ENCODE measurements at places on chromosomes 3 and 15. TPM values are rescaled to one million over a fixed set of nuclear protein-coding genes. Genes with fewer than 3 reads are reported as not detected.

Gene ADGRG7
- total RNA-seq: not detected

Gene TMC3
- 0.35 TPM for total RNA-seq

GRCh38 chr3:11091088-11091590, 63.2 kb upstream of the HRH1 start:
- peak; percentile 53 for ATAC-seq

- no peak for ATAC-seq
These were observed 10.2 kb upstream of the SLC6A6 start for GRCh38 chr3:14392231-14392630.

Gene LRRC34
- 4.7 TPM for total RNA-seq

Gene CKMT1A
- total RNA-seq: not detected

DNA sequence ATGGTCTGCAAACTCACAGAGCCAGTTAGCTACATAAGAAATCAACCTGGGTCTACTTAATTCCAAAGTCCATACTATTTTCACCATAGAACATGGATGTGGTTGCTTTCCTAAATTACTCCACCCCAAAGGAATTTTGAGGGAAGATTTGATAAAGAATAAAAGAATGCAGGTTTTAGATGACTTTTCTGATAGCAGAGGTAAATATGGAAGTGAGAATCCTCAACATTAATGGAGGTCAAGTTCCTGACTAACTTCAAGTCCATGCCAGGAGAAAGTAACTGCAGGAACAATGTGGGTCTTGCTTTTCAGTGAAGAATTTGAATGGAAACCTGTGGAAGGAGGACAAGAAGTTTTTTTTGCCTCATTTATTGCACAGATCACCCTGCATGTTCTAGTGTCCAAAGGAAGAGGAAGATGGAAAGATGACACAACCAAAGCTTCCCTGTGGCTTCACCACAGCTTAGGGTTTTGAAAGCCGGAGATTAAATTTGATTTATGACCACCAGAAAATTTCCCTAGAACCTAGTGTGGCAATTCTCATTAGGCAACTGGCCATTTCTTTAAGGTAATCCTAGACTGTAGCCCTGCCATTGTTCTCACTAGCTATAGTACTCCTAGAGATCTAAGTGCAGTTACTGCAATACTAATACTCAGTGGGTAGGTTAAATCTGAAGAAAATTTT, 429.7 kb downstream of the RAP2B start:
- ATAC-seq: no peak

DNA sequence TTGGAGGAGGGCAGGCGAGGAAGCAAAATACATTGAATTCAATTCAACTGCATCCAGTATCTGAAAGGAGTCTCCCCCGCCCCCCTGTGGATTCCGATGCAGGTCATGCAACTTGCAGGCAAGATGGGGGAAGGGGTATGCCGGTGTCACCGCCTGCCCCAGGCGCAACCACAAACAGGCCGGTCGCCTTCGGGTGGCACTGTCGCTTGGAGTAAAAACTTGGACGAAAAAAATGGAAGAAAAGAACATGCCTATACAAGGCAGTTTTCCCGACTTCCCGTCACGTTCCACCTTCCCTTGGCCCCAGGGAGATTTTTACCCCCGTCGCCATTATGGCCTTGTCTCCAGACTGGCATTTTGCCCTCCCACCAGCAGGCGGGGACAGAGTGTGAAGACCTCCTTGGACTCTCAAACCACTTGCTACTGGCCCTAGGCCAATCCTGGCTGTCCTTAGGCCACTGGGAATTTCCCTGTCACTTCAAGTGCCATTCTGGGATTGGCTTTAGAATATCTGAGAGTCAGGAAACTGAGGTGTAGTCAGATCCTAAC, 1.6 kb upstream of the NTRK3 start:
- no peak for ATAC-seq

- ATAC-seq: no peak
These were observed 289 bp upstream of the TFDP2 start for GRCh38 chr3:142149673-142149992.

Gene HYAL3
- total RNA-seq: 2.4 TPM

Gene IL5RA
- total RNA-seq: 0.72 TPM

Gene GABRB3
- 4.2 TPM for total RNA-seq

- no peak for ATAC-seq
These were observed 63.3 kb downstream of the DOCK3 start for GRCh38 chr3:50737906-50738598.

- ATAC-seq: no peak
These were observed 17.9 kb upstream of the ABI3BP start for GRCh38 chr3:101011136-101011535.

DNA sequence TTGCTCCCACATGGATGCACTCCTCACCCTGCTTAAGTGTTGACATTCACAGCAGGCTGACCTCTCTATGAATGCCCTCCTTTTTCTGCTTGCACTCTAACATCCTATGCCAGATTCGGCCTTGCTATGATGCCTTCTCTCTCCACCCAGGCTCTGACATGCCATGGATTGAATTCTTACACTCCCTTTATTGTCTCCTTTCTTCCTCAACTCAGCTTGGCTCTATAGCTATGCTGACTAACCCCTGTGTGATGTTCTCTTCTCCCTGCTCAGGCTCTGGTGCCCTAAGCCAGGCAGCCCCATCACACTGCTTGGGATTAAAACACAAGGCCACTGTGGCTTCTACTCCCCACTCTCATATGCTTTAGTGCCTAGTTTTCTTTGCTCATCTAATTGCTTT, 563.7 kb downstream of the NSUN3 start:
- no peak for ATAC-seq

DNA sequence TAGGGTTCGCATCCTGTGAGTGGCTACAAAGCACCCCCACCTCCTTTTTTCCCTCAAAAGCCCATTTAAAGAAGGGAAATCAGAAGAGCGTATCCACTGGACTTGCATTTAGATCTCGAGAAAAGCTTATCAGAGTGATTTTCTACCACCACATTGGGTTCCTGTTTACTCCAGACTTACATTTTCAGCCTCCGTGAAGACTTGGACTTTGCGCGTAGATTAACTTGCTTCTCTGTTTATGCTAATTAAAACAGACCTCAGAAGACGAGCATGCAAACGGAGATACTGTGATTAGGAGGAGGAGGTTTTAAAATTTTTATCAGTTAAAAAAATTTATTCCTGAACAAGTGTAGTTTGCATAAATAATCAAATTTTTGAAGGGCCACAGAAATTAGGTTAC, 115.7 kb downstream of the AKAP13 start:
- ATAC-seq: no peak

Gene IFT80
- 19.5 TPM for total RNA-seq

Gene MUC4
- not detected for total RNA-seq

DNA sequence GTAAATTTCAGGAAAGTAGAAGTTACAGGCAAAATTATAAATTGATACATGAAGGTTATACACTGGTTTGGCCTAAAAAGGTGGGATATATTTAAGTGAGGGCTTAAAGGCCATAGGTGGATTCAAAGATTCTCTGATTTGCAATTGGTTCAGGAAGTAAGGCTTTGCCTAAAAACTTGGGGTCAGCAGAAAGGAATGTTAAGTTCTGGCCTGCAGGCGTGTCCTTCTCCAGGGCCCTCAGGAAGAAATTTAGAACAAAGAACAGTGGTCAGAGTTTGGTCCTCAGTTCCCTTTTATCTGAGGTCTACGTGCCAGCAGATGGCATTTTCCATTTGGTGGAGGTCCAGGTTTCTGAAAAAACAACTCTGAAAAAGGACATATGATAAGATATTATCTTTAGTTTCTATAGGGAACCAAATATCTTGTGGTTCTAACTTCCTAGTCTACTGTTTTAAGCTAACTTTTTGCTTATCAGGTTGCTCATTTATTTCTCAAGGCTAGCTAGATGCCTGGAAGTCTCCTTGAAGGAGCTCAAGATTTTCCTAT, 40.5 kb downstream of the SCN11A start:
- no peak for ATAC-seq

DNA sequence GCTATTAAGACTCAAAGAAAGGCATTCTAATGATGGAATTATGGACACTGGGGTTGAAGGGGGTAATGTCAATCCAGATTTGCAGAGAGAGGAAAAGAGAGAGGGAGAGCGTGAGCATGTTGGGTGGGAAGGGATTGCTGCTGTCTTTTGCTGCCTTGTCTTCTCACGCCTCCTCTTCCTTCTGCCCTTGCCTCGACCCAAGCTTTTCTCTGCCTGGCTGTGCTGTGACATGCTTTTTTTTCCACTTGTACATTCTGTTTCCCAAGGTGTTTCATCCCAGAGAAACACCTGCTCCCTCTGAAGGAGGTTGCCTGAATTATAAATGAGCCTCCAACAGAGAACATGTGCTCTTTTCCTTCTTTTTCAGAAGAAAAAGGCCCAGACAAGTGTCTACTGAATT, 80.3 kb downstream of the BDH1 start:
- ATAC-seq: no peak

- no peak for ATAC-seq
These were observed 54.9 kb upstream of the MYRIP start for GRCh38 chr3:39754549-39754948.

Gene NDUFAF3
- 101 TPM for total RNA-seq

DNA sequence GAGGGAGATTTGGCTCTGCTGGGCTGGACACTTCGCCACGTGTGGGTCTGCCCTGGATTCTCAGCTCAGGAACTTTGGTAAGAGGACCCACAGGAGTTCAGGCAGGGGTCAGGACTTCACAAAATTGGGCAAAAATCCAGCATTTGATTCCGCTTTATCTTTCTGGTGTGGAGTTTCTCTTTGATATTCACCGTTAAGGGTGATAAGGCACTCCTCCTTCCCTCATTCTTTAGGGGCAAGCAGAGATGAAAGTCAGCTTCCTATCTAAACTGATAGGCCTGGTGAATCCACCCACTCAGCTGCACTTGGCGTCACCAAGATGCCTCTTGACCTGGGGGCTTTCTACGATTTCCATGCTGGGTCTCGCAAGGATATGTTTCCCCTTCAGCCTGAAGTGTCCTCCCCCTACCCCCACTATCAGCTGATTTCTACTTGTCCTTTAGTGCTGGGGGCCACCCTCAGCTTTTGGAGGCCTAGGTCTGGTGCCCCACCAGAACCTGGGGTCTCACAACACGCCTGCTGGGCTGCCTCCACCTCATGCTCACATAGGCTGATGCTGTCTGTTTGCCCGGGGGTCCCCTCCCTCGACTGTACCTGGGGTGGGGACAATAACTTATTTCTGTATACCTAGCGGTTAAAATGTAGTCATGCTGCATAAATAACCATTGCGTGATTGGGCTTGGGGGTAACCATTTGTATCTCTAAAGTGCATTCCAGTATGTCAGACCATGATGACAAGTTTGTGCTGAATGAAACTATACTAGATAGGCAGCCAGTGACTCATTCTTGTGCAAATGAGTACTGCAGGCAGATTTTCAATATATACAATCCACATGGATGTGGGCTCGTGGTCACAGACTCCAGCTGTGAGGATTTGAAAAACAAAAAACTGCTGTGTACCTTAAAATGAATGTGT, 248.3 kb downstream of the ADAMTS17 start:
- no peak for ATAC-seq

DNA sequence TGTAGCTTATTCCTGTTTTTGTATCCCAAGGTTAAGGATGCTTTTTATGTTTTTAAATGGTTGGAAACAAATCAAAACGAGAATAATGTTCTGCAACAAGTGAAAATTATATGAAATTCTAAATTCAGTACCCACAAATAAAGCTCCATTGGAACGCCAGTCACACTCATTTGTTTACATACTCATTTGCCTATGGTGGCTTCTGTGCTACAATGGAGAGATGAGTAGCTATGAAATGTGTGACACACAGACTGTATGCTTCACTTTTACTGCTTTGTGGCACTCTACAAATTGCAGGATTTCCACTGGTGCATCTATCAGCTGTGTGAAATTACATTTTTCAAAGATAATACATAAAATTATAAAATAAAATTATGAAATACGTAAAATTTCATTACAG, 112.2 kb upstream of the TSPAN3 start:
- ATAC-seq: no peak

GRCh38 chr3:85185495-85185894, 226.7 kb downstream of the CADM2 start:
- ATAC-seq: no peak

GRCh38 chr3:102536456-102536855, 101.6 kb downstream of the ZPLD1 start:
- no peak for ATAC-seq

GRCh38 chr15:63396152-63396928, 14.7 kb upstream of the CA12 start:
- no peak for ATAC-seq

- ATAC-seq: no peak
These were observed 23.5 kb downstream of the DTWD1 start for GRCh38 chr15:49644364-49644794.

- ATAC-seq: no peak
These were observed 46.6 kb downstream of the APBA2 start for GRCh38 chr15:28932361-28932760.

Gene CYP8B1
- not detected for total RNA-seq

GRCh38 chr3:72123908-72124441, 339.0 kb upstream of the PROK2 start:
- ATAC-seq: peak; percentile 86

DNA sequence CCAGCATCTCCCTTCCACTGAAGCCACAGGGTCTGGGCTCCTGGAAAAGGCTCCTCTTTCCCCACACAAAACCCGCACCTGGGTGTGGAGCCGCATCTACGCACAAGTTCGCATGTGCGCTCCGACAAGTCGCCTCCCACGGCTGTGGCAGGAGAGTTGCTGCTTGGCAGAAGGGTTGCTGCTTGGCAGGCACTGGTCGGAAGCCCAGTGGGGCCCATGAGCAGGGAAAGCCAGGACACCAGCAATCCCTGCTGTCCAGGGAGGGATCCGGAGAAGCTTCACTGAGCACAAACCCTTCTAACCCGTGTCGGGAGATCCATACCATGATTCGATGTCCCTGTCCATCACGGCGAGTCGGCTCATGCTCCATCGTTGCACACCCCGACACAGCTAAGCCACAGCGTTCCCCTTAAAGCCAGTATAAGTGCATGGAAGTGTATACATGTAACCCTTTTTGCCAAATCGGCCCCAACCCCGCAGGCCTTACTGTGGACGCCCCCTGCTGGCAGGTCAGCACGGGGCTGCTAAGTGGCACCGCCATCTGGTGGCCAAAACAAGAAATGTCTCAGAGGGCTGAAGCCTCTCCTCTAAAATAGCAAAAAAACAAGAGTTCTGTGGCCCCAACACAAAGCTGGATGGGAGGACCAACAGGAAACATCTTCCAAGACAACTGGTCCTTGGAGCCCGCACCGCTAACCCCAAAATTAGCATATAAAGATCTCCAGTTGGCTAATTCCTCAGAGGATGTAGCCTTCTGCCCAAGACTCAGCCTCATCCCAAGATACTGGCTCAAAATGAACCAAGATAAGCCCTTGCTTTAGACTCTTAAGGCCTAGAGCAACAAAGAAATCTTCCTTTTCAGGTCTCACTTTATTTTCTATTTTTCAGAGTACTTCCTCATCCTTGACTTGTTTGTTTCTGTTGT, 8.3 kb downstream of the ANKRD63 start:
- ATAC-seq: peak; percentile 54

Gene GDPGP1
- 2.0 TPM for total RNA-seq

- no peak for ATAC-seq
These were observed 46.7 kb downstream of the CHCHD6 start for GRCh38 chr3:126750756-126751121.

Gene STRIT1
- total RNA-seq: not detected

- ATAC-seq: peak; percentile 57
These were observed 32.4 kb downstream of the GJD2 start for GRCh38 chr15:34722439-34722836.

Data from gastroesophageal sphincter (tissue), 4 donors.